ENCODE measurements at places on chromosomes 1 and 21.

- DNase-seq = no peak
These were observed 4.0 kb upstream of the DMRTA2 start for GRCh38 chr1:50427086-50427817.

DNA sequence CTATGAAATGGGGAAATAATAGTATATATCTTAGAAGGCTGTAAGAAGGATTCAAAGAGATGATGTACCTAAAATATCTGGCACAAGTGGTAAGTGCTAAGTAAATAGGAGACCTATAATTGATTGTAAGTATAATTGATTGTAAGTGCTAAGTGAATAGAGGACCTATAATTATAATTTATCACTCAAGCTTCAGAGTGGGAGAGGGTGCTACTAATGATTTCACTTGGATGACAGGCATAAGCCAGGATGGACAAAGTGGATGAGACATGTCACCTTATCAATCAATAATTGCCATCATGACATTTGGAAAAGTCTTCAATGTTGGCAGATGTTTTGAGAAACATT lies 11.2 kb downstream of the RCAN1 start:
- no peak for DNase-seq

DNA sequence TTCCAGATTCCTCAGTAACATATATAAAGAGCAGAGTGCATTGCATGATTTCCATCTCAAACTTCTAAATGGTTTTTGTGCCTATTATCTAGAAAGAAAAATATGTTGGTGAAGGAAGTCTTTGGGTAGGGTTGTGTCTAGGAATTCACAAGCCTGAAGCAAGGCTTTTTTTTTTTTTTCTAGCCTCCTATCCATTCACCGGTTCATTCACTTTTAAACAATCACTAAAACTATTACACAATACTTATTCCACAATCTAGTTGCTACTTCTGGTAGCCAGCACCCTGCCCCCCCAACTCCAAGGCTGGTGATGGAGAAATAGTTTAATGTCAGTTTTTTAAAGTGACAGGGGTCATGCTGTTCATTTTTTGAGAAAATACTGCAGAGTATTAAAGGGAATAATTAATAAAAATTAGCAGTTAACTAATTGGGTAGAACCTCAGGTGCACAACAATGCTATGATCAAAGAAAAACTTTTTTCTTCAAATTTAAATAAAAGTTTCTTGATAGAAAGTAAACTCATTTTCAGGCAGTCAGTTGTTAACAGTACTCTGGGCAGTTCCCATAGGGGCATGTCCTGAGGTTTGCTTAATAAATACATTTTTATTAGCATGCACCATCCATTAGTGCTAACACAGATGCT lies 10.9 kb downstream of the IRF2BP2 start:
- DNase-seq = no peak

- no peak for DNase-seq
These were observed 36.0 kb upstream of the SSBP3 start for GRCh38 chr1:54442185-54442584.

DNA sequence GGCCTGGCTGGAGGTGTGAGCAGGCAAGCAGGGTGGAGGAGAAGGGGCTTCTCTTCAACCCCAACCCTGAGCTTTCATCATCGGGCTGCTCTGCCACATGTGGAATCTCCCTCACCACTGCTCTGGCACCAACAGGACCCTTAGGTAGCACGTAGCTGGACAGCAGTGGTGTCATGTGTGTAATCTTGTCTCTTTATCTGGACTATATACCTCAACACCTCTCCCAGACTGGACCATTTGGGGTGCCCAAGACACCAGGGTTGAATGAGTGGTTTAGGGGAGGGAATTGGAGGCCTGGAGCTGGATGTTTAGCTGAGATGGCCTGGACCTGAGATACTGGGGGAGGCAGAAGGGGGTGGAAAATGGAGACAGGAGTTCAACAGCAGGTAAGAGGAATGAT lies 63.0 kb downstream of the UBE2T start:
- DNase-seq = no peak

DNA sequence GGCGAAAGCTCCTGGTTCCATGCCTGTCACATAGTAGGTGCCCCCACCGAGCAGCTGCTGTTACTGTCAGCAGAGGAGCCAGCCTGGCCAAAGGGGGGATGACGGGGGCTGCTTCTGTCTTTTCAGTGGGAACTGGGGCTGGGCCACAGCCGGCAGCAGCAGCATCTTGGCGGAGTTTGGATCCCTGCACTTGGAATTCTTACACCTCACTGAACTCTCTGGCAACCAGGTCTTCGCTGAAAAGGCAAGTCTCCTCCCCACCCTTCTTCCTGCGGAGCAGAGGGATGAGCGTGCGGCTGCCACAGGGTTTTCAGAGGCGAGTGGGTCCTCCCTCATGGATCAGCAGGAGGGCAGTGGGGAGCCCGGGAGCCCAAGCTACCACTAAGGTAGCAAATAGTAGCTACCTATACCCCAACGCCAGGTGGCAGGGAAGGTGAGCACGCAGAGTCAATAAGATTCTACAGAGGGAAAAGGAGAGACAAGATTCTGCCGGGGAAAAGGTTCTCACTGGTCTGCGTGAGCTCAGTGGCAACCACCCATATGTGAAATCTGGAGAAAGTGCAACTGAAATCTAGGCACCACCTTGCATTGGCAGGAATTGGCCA lies 41.4 kb upstream of the SELENON start:
- no peak for DNase-seq

GRCh38 chr1:190940951-190941350 lies 463.3 kb upstream of the BRINP3 start:
- no peak for DNase-seq

DNA sequence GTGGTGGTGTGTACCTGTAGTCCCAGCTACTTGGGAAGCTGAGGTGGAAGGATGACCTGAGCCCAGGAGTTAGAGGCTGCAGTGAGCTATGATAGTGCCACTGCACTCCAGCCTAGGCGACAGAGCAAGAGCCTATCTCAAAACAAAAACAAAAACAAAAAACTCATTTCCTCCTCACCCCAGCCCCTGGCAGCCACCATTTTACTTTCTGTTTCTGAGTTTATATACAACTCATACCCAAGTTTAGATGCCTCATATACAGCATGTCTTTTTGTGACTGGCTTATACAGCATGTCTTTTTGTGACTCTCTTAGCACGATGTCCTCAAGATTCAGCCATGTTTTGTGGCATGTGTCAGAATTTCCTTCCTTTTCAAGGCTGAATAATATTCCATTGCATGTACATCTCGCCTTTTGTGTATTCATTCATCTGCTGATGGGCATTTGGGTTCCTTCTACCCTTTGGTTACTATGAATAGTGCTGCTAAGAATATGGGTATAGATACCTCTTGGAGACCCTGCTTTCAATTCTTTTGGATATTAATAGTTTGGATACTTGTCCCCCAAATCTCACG lies 14.7 kb downstream of the COA7 start:
- DNase-seq = no peak

DNA sequence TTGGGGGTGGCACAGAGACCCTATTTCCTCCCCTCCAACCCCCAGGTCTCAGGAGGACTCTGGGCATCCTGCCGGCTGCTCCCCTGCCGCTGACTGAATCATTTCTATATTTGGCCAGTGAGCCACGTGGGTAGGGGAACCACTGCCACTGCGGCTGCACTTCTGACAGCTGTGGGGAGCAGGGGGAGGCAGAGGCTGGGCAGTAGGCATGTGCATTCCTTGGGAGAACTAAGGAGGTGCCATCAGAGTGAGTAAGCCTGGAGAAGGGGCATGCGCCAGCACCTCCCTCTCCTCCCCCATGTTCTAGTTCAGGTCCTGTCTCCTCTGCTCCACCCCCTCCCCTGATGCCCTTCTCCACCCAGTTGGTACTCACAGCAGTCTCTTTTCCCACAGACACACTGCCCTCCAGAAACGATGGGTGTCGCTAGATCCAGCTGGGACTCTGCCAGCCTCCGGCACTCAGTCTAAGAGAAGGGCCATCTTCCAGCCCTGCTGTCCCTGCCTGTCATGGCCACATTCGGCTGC lies 12.0 kb downstream of the PPFIA4 start:
- no peak for DNase-seq

DNA sequence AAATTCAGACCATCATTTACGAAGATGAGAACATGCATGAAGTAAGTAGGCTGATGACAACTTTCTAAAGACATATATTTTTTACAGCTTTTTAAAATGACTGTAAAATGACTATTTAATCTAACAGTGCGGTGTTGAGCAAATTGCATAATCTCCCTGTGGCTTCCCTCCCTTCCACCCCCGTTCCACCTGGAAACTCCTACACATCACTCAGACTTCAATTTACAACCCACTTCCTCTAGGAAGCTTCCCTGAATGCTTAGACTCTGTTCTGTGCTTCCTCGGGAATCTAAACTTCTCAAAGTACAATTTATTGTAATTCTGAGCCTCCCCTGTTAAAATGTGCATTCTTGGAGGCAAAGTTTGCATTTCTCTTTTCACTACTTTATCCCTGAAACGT lies 354.9 kb downstream of the DPYD start:
- DNase-seq = no peak

- no peak for DNase-seq
These were observed 123.2 kb downstream of the IGSF21 start for GRCh38 chr1:18230840-18231239.

DNA sequence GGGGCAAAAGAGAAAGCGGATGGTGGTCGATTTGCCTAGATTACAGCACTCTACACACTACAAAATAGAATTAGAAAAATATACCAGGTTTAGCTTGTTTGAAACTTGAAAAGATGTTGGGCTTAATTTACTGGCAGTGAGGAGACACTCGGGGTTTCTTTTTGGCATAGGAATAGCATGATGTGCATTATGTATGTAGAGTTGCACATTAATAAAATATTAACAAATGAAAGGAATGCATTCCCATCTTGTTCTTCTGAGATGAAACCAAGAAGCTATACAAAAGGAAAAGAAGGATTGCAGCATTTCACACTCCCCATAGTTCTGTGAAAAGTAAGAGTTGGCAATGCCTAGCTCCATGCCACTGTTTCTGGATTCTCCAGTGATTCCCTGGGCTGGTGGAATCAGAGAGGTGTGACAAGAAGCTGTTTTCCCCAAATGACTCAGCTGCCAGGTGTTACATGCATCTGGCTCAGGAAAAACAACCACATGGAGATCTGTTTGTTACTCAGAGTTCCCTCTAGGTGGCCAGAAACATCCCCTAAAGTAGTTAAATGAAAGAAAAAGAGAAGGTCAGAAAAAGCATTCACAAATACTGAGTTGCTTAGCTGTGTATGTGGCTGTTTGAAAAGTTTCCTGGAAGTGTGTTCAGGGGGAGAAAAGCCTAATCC lies 115.6 kb downstream of the UCK2 start:
- DNase-seq = no peak

DNA sequence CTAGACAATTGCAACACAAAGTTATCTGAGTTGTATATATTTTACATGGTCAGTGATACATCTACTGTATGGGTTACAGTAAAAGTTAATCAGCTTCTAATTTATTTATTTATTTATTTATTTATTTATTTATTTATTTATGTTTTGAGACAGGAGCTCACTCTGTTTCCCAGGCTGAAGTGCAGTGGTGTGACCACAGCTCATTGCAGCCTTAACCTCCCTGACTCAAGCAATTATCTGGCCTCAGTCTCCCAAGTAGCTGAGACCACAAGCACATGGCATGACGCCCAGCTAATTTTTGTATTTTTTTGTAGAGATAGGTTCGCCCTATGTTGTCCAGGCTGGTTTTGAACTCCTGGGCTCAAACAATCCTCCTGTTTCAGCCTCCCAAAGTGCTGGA lies 241.6 kb downstream of the PTPRC start:
- DNase-seq = no peak

DNA sequence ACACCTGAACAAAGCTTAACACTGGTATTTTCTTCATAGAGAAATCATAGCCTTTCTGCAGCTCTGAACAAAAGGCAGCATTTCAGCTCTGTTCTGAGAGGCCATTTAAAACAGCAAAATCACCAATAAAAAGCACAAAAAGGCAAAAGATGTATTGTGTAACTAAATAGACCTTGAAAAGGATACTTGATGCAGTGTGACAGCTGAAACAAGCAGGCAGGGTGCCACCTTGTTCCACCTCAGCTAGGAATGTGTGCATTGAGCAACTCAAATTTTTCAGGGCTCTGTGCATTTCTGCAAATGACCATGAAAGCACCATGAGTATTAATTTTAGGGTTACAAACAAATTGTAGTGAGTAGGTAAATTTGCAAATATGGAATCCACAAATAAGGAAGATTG lies 65.8 kb downstream of the RHOU start:
- DNase-seq = no peak

DNA sequence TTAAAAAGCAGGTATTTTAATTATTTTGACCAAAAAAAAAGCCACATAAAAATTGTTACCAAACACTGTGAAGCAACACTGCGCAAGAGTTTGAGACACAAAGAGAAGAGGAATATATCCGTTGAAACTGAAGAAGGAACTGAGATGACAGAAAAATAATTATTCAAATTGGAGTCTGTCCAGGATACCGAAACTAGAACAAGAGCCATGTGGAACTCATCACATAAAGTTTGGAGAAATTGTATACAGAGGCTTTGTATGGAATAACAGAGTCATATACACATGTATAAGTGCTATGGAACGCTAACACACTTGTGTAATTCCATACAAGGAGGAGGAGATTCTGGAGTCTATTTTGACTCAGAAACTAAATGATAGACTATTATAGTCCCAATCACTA lies 675.1 kb upstream of the ADGRL2 start:
- no peak for DNase-seq

DNA sequence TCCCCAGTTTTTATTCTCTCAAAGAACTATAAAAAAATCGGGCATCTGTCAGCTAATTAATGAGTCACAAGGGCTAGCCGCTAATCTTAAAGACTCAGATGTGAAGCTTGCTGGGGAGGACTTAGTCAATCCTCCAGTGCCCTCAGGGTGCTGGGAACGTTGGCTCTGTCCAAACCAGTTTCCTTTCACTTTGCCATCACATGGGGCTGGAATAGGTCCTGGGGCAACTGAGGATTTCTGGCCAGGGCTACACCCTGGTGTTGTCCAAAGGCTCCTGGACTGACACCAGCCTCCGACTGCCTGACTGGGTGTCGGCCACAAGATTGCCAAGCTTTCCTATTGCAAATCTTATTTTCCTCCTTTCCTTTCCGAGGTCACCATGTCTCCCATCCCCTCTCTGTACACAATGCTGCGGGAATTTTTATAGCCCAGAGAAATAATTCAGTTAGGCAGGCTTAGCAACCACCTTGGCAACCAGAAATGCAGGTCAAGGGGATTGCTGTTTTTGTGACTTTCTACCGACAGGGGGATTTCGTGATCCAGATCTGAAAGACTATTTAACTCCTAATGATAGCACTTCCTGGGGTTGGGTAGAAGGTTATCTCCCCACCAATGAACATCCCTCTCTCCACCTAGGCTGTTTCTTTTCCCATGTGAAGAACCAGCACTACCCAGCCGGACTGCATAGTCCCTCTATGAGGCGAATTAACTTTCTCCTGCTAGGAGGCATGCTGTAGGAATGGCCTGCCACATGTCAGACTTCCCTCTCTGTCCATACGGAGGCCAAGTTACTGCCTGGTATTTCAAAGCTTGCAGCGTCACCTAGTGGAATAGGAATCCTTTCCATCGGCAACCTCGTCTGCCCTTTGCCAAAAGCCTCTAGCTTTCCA lies 29.9 kb upstream of the CTBS start:
- no peak for DNase-seq

- no peak for DNase-seq
These were observed 971 bp upstream of the RNF2 start for GRCh38 chr1:185044387-185044786.

Data from T follicular helper cell (primary cell).